ENCODE measurements at places on chromosomes 16 and 17.

GRCh38 chr17:44033861-44034408 lies 19.2 kb upstream of the TMEM101 start:
- DNase-seq, result no peak

DNA sequence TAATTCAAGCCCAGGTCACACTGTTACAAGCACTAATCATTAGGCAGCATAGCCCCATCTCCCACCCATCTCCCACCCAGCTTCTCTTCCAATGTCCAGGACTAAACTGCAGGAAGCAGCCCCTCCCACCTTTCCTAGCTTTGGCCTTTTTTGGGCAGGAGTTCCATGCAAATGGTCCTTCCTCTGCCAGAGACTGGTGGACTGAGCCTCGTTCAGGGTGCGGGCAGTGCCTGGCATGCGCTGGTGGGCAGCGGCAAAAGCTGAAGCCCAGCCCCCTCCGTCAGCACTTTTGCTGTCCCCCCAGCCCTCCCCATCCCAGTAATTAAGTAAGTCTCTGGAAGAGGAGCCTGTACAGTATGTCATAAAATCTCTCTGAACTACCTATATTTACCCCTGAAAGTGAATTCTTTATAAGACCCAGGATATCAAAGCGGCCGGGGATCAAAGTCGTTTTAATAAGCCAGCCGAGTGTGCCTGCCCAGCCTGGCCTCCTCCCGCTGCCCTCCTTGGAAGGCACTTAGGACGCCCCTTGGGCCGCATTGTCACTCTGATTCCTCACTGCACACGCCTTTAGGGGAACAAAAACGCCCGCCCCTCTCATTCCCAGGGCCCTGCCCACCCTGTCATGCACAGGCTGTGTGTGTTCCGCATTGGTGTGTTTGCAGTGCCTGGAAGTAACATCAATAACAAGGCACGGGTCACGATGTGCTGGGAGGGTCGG lies 109.9 kb downstream of the IRX5 start:
- no peak for DNase-seq

GRCh38 chr17:57324631-57325030 lies 68.3 kb downstream of the MSI2 start:
- DNase-seq, result no peak

- no peak for DNase-seq
Observed at GRCh38 chr17:51091635-51092034, 29.0 kb downstream of the SPAG9 start.

DNA sequence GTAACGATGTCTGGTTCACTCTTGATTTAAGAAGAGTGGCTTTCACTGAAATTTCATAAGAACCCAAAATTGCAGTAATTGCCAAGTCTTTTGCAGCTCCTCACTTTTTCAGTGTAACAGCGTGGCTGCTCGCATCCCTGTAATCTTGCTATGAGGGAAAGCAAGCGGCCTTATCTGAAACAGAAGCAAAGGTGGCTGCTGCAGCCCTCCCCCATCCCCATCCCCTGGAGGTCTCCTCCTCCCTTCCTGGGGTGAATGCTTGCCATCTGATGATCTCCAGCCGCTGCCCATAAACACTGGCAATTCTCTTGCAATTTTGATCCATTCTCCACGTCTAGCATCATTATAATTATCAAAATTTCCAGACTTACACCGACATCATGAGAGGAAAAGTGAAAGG lies 182.5 kb upstream of the ASIC2 start:
- no peak for DNase-seq

DNA sequence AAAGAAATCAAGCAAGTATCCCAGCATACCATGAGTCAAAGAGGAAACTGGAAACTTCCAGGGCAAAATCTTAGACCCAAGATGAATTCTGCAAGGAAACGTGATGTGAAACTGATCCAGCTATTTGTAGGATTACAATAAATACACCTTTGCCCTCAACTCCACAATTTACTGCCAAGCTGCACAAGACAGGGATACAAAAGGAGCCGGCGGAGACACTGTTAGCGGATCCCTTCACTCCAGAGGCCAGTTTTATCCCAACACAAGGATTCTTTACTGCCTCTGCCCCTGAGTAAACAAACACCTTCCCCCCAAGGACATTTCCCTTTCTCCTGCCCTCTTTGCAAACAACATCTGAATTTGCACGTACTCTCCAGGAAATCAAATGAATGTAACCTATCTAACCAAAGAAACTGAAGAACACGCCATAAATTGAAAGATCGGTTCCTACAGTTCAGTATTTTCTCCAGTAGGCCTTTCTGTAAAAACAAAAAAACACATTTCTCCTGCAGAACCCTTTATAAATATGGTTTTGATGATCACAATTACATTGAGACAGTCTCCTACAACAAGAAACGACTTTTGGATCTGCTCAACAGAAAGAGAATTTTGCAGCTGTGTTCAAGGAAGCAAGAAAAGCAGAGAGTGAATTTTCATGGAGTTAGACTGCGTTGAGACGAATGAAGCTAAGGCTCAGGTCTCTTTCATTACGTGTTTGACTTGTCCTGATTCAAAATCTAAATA lies 1.4 kb upstream of the CBX2 start:
- DNase-seq, result no peak

DNA sequence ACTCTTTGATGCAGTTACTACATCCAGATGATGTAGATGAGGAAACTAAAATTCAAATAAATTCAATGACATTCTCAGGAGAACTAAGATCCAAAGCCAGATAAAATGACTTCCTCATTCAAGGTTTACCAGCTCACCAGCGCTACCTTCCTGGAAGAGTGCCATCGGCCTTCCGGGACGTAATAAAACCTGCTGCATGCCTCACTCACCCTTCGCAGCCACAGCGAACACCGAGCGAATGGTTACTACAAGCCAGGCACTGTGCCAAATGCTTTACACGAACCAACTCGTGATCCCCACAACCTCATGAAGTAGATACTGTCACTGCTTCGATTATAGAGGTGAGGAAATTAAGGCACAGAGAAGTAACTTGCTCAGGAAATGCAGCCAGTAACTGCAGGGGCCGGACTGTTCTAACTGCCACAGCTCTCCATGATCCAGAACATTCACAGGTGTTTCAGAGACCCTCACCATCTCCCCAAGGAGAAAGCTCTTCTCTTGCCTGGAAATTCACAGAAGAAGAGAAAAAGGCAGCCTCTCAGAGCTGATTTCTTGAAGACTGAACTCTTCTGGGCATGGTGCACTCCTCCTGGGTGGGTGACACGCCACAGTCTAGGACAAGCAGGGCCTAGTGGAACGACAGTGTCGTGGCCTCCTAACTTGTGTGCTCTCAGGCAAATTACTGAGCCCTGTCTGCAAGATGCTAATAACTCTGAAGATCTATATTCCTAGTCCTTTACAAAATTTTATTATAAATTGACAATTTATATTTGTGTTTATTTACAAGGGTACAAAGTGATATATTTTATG lies 46.8 kb downstream of the HIC1 start:
- peak; percentile 29 for DNase-seq

DNA sequence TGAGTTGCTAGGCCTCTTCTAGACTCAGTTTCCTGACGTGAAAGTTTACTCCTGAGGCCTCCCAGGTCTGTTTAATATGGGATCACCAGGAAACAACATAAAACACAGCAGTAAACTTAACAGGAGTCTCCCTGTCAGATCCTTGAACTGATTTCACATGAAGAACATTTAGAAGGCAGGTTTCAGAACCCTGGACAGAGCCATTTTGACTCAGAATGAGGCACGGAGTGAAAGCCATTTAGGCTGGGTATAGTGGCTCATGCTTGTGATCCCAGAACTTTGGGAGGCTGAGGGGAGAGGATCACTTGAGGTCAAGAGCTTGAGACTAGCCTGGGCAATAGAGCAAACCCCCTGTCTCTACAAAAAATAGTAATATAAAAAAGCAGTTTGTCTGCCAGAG lies 289.1 kb downstream of the CA10 start:
- no peak for DNase-seq

GRCh38 chr17:31216031-31216751 lies 80.8 kb downstream of the OMG start:
- no peak for DNase-seq

- DNase-seq, result no peak
Observed at GRCh38 chr16:30430428-30430970, 669 bp upstream of the DCTPP1 start.

GRCh38 chr16:88331989-88332920 lies 50.5 kb upstream of the ZNF469 start:
- DNase-seq, result no peak

- no peak for DNase-seq
Observed at GRCh38 chr17:62655656-62656055, 28.2 kb downstream of the MRC2 start.

DNA sequence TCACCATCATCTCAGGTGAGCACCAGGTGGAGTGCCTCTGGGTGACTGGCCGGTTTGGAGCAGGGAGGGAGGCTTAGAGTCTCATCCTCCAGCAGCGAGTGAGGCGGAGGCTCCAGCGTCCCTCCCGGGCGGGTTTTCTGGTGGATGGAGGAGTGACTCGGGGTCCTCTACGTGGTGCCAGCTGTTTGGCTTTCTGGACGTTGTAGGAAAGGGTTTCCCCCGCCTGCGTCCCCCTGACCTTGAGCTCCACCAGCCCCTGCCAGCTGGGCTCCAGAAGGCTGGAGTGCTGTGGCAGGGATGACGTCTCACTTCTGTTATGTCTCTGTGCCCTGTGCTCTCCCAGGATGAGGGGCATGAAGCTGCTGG lies 522 bp downstream of the DNASE1 start:
- DNase-seq, result no peak

- no peak for DNase-seq
Observed at GRCh38 chr17:8029121-8029520, 9.7 kb upstream of the ALOX15B start.

GRCh38 chr16:17299790-17300189 lies 171.0 kb downstream of the XYLT1 start:
- no peak for DNase-seq

GRCh38 chr16:70778901-70779309 lies 22.1 kb downstream of the VAC14 start:
- DNase-seq, result no peak

DNA sequence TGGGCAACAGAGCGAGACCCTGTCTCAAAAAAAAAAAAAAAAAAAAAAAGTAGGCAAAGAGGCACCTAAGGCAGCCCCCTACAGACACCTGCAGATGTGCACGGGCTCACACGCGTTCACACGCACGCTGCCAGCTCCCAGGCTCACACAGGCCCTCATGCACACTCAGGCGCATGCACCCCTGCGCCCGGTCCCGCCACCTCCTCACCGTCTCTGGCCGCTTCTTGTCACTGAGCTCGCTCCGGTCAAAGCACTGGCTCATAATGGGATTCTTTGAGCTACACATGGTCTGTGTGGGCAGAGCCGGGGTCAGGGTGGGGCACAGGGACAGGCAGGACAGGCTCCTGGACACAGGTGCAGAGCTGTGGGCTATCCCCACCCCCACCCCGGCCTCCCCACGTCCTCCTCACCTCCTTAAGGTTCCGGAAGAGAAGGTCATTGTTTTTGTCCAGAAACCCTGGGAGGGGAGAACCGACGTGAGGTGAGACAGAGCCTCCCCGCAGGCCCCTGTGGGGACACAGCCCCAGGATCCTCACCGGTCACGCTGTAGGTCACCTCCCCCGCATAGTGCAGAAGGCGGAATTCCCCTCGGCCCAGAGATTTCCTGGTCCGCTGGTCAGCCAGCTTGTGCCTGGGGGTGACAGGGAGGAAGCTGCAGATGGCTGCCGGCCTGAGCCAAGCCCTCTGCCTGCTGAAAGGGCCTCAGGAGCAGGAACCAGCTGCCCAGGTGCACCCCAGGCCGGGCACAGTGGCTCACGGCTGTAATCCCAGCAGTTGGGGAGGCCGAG lies 17.9 kb downstream of the MYO1C start:
- DNase-seq, result no peak

DNA sequence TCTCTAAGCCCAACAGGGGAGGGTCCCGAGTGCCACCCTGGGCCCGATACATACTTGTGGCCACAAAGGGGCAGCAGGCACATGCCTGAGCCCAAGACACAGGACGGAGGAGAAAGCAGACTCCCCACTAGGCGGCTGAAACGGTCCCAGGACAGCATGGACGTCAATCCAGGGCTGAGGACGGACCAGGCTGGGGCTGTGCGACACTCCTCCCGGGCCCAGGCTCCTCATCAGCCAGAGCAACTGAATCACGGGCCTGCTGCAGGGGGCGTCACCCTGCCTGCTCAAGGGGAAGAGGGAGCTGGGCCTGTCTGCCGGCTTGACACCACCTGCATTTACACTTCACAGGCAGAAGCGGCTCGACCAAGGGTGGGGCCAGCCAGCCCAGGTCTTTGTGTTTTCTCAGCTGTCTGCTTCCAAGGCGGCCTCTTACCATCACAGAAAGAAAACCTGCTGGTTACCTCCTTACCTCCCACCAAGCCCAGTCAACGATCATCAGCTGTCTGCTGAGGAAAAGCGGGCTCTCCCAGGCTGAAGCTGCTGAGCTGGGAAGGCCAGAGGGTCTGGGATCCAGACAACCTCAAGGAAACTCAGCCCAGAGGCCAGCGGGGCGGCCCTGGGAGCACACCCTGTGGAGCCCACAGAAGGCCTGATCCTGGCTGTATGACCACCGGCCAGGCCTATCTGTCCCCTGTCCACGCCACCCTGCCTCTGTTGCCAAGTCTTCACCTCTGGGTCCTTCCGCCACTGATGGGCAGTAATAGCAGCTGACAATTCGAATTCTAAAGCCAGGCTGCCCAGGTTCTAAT lies 26.4 kb downstream of the KIFC3 start:
- no peak for DNase-seq

DNA sequence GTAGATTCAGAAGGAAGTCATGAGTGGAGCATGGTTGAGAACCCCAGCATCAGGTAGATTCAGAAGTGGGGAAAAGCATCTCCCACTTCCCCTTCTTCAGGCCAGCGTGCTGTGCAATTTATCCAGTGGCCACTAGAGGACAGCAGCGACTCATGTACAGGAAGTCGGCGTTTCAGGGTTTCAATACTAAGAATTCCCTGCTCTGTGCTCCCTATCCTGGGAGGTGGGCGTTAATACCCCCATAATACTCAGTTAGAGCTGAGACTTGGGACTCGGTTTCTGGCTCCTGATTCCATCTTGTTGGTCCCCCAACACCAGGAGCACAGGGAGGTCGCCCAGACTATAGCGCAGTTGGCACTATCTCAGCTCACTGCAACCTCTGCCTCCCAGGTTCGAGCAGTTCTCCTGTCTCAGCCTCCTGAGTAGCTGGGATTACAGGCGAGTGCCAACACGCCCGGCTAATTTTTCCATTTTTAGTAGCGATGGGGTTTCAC lies 75.3 kb upstream of the AMZ2 start:
- no peak for DNase-seq

DNA sequence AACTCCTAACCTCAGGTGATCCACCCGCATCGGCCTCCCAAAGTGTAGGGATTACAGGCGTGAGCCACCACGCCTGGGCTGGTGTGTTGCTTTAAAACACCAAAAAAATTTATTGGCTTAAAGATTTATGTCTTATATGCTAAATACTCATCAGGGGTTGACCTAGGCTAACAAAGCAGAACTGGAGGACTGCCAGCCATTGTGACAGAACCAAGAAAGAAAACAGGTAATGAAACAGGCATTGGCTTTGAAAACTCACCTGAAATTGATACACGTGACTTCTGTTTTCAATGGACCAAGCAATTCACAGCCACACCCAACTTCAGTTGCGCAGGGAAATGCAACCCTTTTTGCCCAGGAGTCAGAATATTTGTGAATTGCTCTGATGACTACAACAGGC lies 4.9 kb upstream of the PHAF1 start:
- DNase-seq, result no peak
